Activated gamma-delta T cell (primary cell): ENCODE measurements at places on chromosomes 7 and 10.

DNA sequence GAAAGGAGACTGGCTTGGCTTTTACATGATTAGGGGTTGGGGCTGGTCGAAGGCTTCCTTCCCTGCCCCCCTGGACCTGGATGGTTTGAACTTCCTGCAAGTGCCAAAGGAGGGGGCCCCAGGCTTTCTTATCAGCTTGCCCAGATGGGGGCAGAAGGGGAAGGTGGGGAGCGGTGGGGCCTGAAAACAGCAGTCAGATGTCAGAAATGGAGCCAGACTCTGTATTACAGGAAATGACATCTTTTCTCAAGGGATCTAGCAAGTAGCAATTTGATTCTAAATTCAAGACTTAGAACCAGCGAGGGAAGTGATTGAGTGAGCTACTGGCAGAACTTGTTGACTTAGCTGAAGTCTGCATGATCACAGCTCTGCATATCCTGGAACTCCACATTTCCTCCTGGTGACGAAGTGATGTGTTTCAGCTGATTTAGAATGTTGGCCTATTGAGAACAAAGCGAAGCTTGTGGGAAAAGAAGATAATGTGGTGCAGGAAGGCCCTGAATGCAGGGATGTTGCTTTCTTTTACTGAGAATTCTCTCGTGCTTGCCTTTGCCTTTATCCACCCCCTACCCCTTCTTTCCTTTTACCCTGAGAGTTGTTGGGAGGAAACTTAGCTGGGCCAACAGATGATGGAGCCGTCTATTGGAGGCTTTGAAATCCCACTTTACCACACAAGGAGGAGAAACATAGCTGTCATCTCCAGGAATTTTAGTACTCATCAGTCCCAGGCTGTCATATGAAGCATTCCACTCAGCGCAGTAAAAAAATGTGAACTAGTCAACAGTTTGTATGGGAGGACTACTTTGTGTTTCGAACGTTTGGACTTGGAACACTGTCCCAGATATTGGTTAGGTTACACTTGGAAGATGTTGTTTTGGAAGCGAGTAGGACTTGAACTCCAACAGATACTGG lies 43.2 kb downstream of the CCNY start:
- no peak for DNase-seq

DNA sequence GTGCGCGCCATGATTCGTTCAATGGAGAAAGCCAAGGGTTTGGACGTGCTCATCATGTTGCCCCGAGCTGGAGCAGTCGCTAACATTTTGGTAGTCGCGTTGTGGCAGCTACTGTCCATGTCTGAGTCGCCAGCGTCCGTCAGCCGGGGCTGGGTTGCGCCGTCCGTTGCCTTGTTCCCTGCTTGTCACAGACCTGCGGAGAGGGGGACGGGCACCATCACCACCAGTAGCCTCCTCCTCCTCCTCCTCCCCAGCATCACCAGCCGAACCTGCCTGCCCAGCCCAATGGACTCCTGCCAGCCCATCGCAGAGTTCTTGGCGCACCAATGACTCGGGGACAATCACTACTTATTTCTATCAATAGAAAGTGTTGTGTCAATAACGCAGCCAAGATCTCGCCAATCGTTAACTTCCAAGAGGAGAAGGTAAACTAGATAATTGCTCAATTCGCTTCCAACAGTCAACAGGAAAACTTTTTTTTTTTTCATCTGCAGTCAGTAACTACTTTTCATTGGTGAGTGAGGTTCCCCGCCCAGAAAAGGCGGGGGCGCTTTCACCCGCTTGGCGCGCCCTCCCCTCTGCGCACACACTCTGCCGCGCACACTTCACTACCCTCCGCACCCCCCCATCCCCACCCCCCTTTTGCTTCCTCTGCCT lies at the start of gene FEZF1:
Gene FEZF1 (minus strand): TSS at position 432 of the 657 bp plus-strand sequence. CDS start 313 bp downstream, at position 119.
- no peak for DNase-seq

DNA sequence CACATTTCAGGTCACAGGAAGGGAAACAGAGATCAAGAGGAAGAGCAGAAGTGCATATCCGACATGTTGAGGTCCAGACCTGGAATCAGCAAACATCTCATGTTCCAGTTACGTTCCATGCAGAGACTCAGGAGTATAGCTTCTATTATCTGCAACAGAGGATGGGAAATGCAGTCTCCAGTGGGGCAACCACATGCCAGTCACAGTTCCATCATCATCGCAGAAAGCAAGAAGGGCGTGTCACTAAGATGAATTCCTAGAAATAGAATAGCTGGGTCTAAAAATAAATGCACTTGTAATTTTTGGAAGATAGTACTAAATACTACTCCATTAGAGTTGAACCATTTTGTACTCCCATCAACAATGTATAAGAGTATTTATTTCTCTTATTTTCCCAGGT lies 133.2 kb upstream of the MDFIC start:
- no peak for DNase-seq

- no peak for DNase-seq
Measured at GRCh38 chr10:122234416-122234815, 36.7 kb upstream of the BTBD16 start.

- no peak for DNase-seq
Measured at GRCh38 chr7:1302936-1303335, 70.3 kb downstream of the UNCX start.

DNA sequence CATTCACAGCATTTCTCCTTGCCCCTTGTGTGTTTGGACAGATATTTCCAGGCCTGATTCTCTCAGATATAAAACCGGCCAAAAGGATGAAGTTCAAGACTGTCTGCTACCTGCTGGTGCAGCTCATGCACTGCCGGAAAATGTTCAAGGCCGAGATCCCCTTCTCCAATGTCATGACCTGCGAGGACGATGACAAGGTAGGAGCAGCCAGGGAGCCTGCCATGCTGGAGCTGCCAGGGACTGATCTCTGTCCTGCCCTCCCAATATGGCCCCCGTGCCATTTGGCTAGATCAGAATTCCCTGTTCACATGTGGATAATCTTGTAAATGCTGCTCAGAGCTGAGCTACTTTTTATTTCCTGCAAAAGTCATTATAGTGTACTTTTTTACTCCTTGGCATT lies 87.8 kb downstream of the ADCY1 start:
- DNase-seq = no peak
